Caco-2 (cell line): ENCODE measurements at places on chromosomes 2 and 18. TPM values are rescaled to one million over a fixed set of nuclear protein-coding genes. Genes with fewer than 3 reads are reported as not detected.

GRCh38 chr2:206274434-206275311 lies at the start of gene ZDBF2:
TSS of gene ZDBF2 (plus strand) at chr2:206274663. CDS start at chr2:206281850, 7,187 bp downstream.
- peak within 1 kb of the TSS; percentile 82 for H3K4me3 ChIP-seq
- no peaks in the 10 kb centered on the region for H3K27me3 ChIP-seq
- no peaks in the 10 kb centered on the region for H3K36me3 ChIP-seq

- no peaks in the 10 kb centered on the region for H3K27me3 ChIP-seq
- no peak for DNase-seq
- no peak overlapping the region for H3K27ac ChIP-seq
- no peak overlapping the region for H3K4me3 ChIP-seq
- no peaks in the 10 kb centered on the region for H3K4me1 ChIP-seq
- H3K36me3 ChIP-seq = no peaks in the 10 kb centered on the region
Measured at GRCh38 chr2:147560810-147561535, 283.9 kb upstream of the ACVR2A start.

- no peak for DNase-seq
- no peak overlapping the region for H3K27ac ChIP-seq
- H3K36me3 ChIP-seq = no peaks in the 10 kb centered on the region
- no peak overlapping the region for H3K4me3 ChIP-seq
- no peaks in the 10 kb centered on the region for H3K4me1 ChIP-seq
Measured at GRCh38 chr2:28325567-28326468, 66.8 kb upstream of the FOSL2 start.

- DNase-seq = no peak
- no peaks in the 10 kb centered on the region for H3K4me1 ChIP-seq
- no peaks in the 10 kb centered on the region for H3K27me3 ChIP-seq
- H3K4me3 ChIP-seq = no peak overlapping the region
- no peak overlapping the region for H3K27ac ChIP-seq
Measured at GRCh38 chr2:237763812-237764211, 34.8 kb upstream of the RBM44 start.

DNA sequence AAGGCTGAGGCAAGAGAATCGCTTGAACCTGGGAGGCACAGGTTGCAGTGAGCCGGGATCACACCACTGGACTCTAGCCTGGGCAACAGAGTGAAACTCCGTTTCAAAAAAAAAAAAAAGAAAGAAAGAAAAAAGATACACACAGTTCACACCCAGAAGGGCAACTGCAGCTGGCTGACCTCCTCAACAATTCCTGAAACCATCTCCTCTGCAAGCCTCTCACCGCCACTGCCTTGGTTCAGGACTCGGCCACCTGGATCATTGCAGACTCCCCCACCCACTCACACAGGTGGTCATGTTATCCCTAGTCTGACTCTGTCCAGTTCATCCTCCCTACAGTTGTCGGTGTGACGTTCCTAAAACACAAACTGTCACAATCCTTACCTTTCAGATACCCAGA lies 2.2 kb downstream of the CYS1 start:
- no peak for DNase-seq
- peaks cover 5% of the 10 kb centered on the region; the same call in 1 of the 2 replicates for H3K4me1 ChIP-seq
- no peak overlapping the region for H3K4me3 ChIP-seq

- no peaks in the 10 kb centered on the region for H3K36me3 ChIP-seq
- no peaks in the 10 kb centered on the region for H3K27me3 ChIP-seq
- DNase-seq = no peak
- no peak overlapping the region for H3K4me3 ChIP-seq
Measured at GRCh38 chr18:67455890-67456501, 60.5 kb downstream of the DSEL start.

Gene MEP1B
- total RNA-seq = not detected in 2 replicates

- no peak overlapping the region for H3K4me3 ChIP-seq
- DNase-seq = no peak
- H3K4me1 ChIP-seq = no peaks in the 10 kb centered on the region
Measured at GRCh38 chr2:10678225-10678624, 11.6 kb downstream of the NOL10 start.

Gene SLC35F5
- total RNA-seq = 140 and 149 TPM in 2 replicates

- H3K4me1 ChIP-seq = no peaks in the 10 kb centered on the region
- H3K4me3 ChIP-seq = no peak overlapping the region
- H3K27me3 ChIP-seq = no peaks in the 10 kb centered on the region
- no peak overlapping the region for H3K27ac ChIP-seq
Measured at GRCh38 chr18:55780586-55781071, 192.6 kb upstream of the TCF4 start.

Gene TDRD15
- total RNA-seq = not detected in 2 replicates

DNA sequence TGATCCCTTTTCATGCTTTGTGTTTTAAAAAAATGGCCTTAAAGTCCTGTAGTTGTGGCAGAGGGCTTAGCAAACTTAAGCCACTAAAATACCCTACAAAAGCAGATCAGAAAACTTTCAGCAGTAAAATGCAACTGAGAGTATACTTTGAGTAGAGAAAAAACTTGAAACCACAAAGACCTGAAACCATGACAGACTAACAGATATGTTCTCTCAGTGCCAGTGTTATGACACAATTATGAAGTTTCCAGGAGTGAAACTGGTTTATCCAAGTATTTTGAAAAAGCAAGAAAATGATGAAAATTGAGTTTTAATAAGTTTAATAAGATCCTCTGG lies 74.5 kb downstream of the SPRED2 start:
- no peak for DNase-seq
- peaks cover 40% of the 10 kb centered on the region for H3K4me1 ChIP-seq
- H3K27ac ChIP-seq = no peak overlapping the region
- H3K27me3 ChIP-seq = no peaks in the 10 kb centered on the region

DNA sequence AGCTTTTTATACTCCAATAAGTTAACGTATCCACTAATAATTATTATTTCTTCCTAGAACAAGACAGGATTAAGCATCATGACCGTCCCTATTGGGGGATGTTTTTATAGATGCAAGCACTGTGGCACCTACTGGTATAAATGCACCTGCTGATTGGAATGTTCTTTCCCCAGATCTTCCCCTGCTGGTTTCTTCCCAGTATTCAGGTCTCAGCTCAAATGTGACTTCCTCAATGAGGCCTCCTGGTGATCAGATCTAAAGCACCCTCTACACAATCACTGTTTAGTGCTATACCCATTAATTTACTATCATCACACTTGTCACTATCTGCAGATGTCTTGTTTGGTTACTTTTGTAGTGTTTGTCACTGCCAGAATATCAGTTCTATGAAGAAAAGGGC lies 3.9 kb upstream of the TYMS start:
- H3K27ac ChIP-seq = no peak overlapping the region
- no peaks in the 10 kb centered on the region for H3K4me1 ChIP-seq
- no peaks in the 10 kb centered on the region for H3K36me3 ChIP-seq
- DNase-seq = no peak
- H3K4me3 ChIP-seq = no peak overlapping the region
- no peaks in the 10 kb centered on the region for H3K27me3 ChIP-seq

Gene RABL2A
- total RNA-seq = 15.2 and 16.6 TPM in 2 replicates

Gene ASTL
- 0.23 TPM in 1 of 2 replicates, not detected in the other for total RNA-seq

- H3K4me3 ChIP-seq = no peak overlapping the region
- peaks cover 11% of the 10 kb centered on the region; the same call in 1 of the 2 replicates for H3K4me1 ChIP-seq
- peak; percentile 78 for DNase-seq
Measured at GRCh38 chr2:170812710-170813600, 3.7 kb upstream of the GAD1 start.

Gene KCNS3
- 0.14 and 0.20 TPM in 2 replicates for total RNA-seq

- H3K27me3 ChIP-seq = no peaks in the 10 kb centered on the region; the same call in 1 of the 2 replicates
- DNase-seq = no peak
Measured at GRCh38 chr18:22550366-22550765, 132.7 kb upstream of the CTAGE1 start.

DNA sequence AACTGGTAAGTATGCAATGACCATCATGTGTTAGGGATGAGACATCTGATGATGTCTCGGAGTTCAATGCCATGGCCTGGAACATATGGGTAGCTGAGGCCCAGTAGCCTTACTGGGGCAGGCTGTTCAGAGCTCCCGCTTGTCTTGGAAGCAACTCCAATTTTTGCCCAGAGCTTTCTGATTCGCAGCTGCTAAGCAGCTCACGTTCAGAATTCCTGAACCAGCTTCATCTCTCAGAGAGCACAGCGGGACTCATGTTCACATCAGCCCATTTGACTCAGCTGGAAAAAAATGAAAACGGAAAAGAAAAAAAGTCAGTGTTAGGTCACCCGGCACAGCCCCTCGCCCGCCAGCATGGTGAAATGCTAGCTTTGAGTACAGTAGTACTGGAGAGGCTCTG lies 16.8 kb upstream of the LRATD1 start:
- H3K36me3 ChIP-seq = no peaks in the 10 kb centered on the region
- no peaks in the 10 kb centered on the region for H3K4me1 ChIP-seq
- DNase-seq = no peak
- H3K27me3 ChIP-seq = no peaks in the 10 kb centered on the region

- H3K27ac ChIP-seq = no peak overlapping the region
- H3K4me3 ChIP-seq = no peak overlapping the region
- DNase-seq = no peak
Measured at GRCh38 chr2:228038967-228039366, 142.5 kb downstream of the SPHKAP start.
